ENCODE measurements at places on chromosomes 1 and 21.
A peak's percentile ranks its signal among the peaks of the same experiment; 100 is the strongest.

DNA sequence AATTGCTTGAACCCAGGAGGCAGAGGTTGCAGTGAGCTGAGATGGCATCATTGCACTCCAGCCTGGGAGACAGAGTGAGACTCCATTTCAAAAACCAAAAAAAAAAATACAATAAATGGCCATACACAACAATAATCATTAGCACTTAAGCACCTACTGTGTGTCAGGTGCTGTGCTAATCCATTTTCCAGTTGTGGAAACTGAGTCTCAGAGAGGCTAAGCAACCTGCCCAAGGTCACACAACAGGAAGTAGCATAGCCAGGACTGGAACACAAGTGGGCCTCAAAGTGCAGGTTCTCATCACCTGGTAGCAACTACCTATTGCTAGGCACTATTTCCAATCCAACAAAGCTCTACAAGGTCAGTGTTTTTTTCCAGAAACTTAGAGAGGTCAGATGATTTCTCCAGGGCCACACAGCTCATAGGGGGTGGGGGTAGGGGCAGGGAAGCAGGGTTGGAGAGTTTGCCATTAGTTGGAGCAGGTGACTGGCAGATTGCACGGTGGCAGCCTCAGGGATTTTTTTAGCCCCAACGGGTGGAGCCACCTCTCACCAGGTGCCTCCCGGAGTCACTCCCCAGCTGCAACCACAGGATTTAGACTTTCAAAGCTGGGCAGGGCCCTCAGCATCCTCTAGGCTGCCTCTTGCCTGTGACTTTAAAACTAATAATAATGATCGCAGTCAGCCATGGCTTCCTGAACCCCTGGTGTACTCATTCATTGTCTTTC lies 52.5 kb upstream of the ID3 start:
- DNase-seq = no peak

GRCh38 chr1:101253976-101254674 lies 17.3 kb downstream of the S1PR1 start:
- DNase-seq = peak; percentile 85

DNA sequence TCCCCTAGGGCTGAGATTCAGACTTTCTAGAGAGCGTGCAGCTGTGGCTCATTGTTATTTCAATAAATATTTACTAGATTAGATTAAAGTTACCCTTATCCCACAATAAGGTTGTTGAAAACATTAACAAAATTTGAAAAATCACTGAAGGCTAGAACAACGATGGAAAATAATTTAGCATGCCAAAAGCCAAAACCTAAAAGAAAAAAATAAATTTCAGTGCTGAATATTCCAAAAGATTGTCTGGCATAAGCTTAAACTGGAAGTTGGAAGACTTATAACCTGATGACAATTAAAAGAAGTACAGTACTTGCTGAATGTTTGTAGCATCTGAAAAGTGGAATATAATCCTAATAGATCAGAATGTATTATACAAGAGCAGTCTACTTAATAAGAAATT lies 221.3 kb downstream of the USH2A start:
- no peak for DNase-seq

DNA sequence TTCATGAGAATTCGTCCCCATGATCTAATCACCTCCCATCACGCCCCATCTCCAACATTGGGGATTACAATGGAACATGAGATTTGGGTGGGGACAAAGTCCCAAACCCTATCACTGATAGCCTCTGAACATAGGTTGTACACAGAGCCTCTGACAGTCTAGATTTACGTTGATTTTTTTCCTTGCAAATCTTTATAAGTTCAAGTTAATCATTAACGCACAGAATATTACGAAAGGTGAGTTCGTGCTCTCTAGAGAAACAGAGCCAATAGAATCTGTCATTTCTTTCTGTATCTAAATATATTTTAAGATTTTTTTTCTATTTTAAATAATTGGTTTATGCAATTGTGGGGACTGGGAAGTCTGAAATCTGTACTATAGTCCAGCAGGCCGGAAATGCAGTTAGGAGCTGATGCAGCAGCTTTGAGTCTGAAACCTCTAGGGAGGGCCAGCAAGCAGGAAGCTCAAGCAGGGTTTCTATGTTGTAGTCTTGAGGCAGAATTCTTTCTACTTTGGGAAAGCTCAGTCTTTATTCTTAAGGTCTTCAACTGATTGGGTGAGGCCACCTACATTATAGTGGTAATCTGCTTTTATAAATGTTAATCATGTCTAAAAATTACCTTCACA lies 61.0 kb downstream of the SELENOF start:
- DNase-seq = no peak

DNA sequence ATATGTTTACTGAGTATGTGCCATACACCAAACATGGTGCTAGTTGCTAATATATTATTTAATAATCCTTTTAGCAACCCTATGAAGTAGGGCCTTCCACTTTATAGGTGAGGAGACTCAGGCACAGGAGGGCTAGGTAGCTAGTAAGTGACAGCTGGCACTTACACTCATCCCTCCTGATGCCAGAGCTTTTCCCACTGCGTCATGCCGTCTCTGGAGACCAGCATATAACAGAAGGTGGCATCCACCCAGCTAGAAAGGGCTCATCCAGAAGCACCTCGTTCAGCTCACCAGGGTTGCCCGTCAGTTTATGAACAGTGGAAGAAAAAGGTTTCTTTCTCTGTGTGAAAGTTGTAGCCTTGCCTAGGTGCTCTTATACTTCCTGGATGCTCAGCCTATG lies 108.9 kb downstream of the NOS1AP start:
- no peak for DNase-seq

GRCh38 chr1:4797429-4797828 lies 143.0 kb downstream of the AJAP1 start:
- DNase-seq = no peak

- DNase-seq = no peak
Observed at GRCh38 chr1:192954705-192955265, 104.4 kb downstream of the UCHL5 start.

DNA sequence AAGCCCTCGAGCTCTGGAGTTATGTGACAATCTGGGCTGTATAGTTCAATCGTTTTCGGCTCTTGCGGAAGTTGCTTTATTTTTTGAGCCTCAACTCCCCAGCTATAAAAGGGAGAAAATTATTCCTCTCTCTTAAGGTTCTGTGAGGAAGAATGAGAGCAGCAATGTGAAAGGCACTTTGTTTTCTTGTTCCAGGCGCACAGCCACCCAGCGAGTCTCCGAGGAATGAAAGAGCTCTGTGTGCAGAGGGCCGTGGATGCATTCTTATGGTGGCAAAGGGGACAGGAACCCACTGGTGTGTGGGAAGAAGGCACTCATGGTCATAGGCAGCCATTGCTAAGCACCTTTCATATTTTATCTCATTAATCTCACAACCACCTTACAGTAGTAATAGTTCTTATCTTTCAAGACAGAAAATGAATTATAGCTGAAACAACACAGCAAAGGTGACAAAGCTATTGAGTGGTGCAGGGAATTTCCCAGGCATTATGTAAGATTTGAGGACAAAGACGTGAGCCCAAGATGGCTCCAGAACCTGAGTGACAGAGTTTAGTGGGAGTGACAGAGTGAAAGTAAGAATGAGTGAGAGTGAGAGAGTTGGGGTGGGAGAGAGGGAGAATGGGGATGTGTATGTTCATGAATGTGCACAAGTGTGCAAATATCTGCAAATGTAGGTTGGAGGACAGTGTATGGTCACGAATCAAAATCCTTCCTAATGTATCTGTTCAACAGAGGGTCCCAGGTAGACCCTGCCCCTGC lies 9.4 kb downstream of the CYP2J2 start:
- DNase-seq = no peak

DNA sequence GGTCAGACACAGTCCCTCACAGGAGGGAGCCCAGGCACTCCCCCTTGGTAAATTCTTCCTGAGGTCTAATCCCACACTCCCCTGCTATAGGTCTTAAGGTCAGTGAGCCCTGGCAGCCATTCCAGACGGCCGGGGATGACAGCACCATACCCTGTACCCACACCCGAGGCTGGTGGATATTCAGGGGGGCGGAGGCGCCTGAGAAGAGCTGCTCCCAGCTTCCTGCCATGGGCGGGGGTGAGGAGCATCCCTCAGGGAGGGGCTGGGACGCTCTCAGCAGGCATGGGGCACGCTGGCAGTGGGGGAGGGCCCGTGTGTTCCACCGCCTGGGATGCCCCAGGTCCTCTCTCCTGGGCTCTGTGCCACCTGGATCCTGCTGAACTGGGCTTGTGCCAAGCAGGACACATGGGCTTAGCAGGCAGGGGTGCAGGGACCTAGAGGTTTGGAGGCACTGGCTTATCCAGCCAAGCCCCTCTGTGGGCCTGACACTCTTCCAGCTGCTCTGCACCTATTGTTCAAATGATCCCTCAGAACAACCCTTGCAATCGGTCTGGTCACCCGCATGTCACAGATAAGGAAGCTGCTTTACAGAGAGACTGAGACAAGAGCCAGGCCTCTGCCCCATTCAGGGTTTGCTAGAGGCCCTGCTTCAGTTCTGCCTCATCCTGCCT lies 5.7 kb upstream of the ADGRB2 start:
- no peak for DNase-seq

- DNase-seq = no peak
Observed at GRCh38 chr1:183842795-183843144, 37.9 kb downstream of the RGL1 start.

DNA sequence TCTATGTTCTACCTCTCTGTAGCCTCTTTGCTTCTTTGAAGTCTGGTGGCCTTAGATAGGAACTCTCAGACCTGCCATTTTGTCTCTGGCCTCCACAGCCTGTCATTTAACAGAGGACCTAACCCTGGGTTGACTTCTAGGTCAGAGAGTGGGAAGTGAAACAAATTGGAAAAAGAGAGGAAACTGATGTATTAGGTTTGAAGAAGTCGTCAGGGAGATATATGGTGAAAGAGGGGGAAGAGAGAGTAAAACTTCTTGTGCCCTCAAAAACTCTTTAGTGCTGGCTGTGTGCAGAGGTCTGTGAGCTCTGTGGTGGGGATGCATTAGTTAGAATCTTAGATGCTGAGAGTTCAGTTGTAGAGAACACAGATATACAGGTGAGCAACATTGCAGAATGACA lies 30.2 kb upstream of the CD1D start:
- no peak for DNase-seq

GRCh38 chr21:33151941-33152731 lies 77.6 kb upstream of the IFNAR2 start:
- no peak for DNase-seq

GRCh38 chr1:34360574-34360973 lies 183.9 kb downstream of the C1orf94 start:
- DNase-seq = no peak

GRCh38 chr1:29473161-29473855 lies 237.0 kb downstream of the PTPRU start:
- no peak for DNase-seq

- peak; percentile 87 for DNase-seq
Observed at GRCh38 chr1:77322061-77322900, 40.5 kb downstream of the AK5 start.

DNA sequence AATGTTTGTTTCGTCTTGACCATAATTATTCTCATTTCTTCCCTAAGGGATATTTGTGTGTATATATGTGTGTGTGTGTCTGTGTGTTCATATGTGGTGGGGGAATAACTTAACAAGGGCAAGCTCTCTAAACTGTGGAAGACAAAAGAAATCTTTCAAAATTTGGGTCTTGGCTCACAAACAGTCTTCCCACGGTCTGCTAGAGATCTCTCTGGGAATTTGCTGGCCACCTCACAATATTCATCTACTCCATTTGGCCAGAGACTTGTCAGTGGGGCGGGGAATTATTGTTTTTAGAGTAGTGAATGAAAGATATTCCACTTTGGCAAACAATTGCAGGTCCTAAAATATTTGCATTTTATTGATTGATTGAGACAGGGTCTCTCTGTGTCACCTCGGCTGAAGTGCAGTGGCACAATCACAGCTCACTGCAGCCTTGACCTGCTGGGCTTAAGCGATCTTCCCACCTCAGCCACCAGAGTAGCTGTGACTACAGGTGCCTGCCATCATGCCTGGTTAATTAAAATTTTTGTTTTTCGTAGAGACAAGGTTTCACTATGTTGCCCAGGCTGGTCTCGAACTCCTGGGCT lies 8.0 kb upstream of the EIF2B3 start:
- DNase-seq = no peak

DNA sequence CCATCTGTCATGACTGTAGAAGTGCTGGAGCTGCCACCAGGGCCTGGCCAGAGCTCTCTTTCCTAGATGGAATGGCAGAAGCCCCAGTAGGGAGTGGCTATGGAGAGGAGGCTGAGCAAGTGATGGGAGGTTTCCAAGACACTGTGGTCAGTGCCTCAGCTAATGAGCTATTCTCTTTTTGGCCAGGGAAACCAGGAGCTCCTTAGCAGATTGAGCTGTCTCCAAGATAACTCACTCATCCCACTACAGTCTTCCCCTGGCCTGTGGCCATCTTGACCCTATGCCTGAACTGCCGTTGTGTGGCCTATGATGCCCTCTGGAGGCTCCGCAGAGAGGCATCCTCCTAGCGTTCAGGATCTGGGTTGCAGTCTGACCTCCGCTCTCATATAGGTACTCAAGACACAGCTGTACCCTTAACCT lies 60.5 kb downstream of the ERI3 start:
- peak; percentile 94 for DNase-seq

- DNase-seq = peak; percentile 33
Observed at GRCh38 chr1:44636688-44637598, 37.3 kb downstream of the TMEM53 start.

DNA sequence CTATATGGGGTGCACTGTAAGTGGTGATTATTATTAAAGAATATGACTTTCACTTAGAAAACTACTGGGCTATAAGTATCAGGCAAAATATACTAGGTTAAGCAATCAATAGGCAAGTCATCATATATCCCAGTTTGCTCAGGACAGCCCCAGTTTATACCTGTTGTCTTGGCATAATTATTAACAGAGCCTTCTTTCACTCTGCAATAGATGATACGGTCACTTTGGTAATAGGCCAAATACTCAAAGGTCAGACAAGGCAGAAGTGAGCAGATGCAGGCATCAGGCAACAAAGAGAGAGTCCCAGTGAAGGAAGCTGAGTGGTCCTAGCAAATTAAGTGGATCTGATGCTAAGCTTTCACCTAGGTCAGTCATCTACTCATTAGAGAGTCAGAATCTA lies 599.9 kb downstream of the LMO4 start:
- no peak for DNase-seq

- no peak for DNase-seq
Observed at GRCh38 chr1:166933633-166934032, 41.7 kb downstream of the ILDR2 start.

DNA sequence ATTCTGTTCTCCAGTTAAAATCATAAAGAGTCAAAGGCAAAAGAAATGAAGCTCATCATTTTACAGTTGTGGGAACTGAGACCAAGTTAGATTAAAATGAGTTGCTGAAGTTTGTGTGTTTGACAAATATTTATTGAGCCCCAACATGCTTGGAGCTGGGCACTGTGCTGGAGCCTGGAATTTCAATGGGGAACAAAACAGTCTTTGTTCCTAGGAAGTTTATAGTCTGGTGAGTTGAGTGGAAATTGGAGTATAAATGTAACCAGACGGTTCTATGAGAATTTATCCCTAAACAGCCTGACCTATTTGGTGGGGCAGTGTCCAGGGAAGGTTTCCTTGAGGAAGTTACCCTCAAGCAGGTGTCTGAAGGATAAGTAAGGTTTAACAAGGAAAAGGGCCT lies 294.4 kb downstream of the PRDM2 start:
- no peak for DNase-seq

- peak; percentile 83 for DNase-seq
Observed at GRCh38 chr1:226061841-226062557, 517 bp upstream of the H3-3A start.

Measured in EH (cell line).